ENCODE measurements at places on chromosomes 6 and 20.

- DNase-seq = no peak
These were observed 151.7 kb downstream of the TMEM200A start for GRCh38 chr6:130517444-130517931.

GRCh38 chr6:116251568-116252384, 2.1 kb downstream of the TSPYL4 start:
- no peak for DNase-seq

DNA sequence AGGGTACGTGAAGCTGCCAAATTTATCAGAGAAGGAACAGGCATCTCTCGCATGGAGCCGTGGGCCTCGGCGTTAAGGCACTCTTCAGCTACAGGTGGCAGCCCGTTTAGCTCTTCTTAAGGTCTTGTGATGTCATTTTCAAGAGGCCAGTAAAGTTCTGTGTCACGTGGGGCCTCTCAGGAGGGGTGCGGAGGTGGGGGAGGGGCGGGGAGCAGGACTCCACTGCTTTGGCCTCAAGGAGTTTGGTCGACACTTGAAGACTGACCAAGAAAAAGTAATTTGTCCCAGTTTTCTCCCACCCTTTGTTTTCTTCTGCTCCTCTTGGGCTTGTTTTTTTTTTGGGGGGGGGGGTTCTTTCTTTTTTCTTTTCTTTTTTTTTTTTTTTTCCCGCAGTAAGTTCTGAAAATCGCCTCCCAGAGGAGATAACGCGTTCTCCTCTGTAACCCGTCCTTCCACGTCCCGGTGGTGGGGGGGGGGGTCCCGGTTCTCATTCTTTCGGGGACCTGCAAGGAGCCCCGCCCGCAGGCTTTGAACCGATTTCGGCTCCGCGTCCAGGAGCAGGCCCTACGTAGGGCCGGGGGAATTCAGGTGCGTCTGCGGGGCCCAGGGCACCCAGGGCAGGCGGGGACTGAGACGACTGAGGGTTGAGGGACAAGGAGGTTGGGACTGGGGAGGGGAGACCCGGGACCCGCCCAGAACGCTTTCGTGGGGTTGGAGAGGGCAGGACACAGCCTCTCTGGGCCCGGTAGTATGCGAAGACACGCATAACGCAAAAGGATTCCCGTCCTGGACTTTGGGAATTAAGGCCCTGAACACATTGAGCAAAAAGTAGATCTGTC, 26.0 kb downstream of the GPX6 start:
- peak; percentile 56 for DNase-seq

DNA sequence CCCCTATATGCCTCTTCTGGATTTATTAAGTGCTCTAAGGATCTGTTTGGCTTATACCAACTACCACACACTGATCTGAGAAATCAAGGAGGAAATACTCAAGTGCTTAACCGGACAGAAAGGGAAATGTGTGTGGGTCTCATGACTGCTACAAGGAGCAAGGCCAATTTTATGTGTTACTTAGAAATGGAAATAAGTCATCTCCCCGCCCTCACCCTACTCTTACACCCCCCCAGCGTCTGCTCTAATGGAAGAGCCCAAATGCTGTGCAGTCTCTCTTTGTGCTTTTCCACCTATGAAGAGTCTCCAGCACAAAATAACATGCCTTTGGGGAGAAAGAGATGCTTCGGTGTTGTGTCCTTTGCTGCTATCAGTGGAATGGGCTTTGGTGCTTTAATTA, 428.8 kb upstream of the ARID1B start:
- DNase-seq = no peak

DNA sequence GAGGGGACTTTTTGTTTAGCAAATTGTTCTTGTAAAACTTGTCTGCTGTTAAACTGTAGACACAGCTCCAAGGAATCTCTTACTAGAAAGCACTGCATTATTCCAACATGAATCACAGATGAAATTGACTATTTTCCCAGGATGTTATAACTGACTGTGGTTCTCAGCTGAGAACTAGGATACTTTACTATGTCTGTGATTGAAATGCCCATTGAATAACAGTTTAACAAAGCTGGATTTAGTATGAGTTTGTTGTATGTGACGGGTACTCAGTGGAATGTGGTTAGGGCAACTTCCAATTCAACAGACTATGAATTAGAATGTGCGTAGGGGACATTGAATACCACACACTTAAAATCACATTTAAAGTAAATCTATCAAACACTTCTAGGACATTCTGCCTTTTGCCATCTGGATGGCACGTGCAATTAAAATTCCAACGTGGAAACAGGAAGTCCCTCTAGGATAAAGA, 193.4 kb upstream of the PREP start:
- DNase-seq = no peak

GRCh38 chr6:75158176-75158575, 47.7 kb downstream of the COL12A1 start:
- no peak for DNase-seq

- no peak for DNase-seq
These were observed 8.7 kb downstream of the PLAGL1 start for GRCh38 chr6:143999406-143999805.

DNA sequence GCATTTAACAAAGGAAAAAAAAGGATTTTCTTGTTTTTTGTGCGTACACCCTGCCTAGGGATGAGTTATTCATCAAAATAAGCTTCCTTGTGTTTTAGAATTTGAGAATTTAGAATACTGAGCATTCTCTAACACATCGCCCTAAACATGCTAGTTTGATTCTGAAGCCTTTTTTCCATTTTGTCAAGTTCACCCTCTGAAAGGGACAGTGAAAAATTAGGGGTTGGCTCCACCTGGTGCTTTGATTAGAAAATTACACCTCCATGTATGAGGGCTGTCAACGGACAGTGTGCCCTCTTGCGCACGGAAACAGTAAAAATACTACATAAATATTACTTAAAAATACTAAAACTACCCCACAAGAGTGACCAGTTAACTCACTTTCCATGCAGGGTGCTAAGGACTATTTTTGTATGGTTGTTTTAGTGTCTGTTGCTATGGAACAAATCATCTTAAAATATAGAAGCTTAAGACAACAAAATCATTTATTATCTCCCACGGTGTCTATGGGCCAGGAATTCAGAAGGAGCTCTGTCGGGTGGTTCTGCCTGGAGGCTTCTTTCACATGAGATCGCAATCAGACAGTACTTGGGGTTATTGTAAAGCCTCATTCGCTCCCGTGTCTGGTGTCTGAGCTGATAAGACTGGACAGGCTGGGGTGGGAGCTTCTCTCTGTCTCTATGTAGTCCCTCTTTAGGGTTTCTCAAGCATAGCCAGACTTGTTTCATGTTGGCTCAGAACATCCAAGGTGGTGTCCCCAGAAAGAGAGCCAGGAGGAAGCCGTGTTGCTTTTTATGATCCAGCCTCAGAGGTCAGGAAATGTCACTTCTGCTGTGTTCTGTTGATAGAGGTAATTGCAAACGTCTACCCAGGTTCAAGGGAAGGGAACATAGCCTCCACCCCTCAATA, 41.1 kb upstream of the TMEM170B start:
- peak; percentile 84 for DNase-seq

DNA sequence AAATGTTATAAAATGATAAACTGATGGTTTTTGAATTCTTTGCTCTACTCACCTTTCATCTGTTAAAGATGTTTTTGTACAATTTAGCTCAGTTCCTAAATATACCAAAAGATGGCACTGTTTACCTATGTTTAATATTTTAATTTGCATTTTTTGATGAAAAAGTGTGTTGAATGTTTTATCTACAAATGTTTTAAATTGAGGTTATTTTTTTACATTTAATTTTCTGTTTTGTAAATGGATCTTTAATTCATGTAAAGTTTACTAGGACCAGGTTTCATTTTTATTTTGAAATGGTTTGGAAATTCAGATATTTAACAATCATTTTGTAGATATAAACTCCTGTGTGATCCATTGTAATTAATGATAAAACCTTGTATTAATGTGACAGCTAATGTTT, 30.0 kb downstream of the CDKAL1 start:
- DNase-seq = no peak

- DNase-seq = peak; percentile 34
These were observed 12.8 kb downstream of the RAMACL start for GRCh38 chr6:166573511-166574216.

GRCh38 chr6:135906542-135906941, 55.0 kb downstream of the PDE7B start:
- DNase-seq = no peak

DNA sequence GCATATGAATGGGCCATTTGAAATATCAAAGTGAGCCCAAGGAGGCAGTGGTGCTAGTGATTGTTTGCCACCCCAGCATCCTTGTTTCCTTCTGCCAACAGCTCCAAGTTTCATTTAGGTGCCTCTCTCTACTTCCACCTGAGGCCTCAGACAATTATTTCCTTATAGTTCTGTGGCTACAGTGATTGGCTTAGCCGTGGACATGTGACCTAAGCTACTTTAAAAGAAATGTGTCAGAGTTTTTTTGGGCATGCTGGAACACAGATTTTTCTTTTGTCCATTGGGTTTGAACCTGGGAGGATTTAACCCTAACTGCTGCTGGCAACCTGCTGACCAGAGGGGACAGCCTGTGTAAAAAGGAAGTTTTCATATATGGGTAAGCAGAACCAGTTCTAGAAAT, 319.4 kb downstream of the CD109 start:
- no peak for DNase-seq

- peak; percentile 76 for DNase-seq
These were observed 19.3 kb upstream of the ZNF831 start for GRCh38 chr20:59144179-59144830.

DNA sequence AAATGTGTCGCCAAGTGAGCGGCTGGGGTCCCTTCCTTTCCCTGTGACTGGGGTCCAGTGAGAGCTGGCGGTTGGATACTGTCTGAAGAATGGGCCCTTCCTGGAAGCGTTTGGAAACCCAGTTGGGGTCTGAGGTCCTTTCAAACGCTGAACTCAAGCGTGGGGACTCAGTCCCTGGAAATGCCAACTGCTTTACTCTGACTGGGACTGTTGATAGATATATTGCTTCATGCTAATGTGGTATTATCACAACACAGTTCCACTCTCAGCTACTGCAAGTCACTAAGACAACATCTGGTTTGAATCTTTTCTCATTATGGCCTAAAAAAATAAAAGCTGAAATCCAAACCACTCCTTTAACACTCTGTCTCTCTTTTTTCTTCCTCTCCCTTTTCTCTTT, 23.7 kb upstream of the PSMF1 start:
- DNase-seq = no peak

All from activated CD8-positive, alpha-beta memory T cell treated with anti-CD3 and anti-CD28 coated beads, Interleukin-2, amount 10 ng/mL, durations not matched to agents 7 days and 5 days (primary cell).